Cardiac septum (tissue), 1 donor: ENCODE measurements at places on chromosomes 2 and 18.

- DNase-seq, result no peak
Observed at GRCh38 chr2:209619782-209620181, 151.8 kb upstream of the UNC80 start.

- peak; percentile 63 for DNase-seq
Observed at GRCh38 chr18:79779700-79780190, 18.0 kb upstream of the KCNG2 start.

DNA sequence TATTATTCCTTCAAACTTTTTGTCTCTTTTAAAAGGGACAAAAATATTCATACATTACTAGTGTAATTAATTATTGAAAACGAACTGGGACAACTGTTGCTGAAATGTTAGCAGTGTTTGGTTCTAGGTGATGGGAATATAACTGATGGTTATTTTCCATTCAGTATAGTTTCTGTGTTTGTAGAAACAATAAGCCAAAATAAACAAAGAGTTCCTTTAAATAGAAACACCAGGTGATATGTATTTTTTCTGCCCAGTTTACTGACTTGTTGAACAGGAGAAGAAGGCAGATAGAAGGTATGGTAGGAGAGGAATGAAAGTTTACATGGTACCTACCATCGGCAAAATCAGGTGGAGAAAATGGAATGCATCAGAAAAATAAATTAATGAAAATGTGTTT, 74.2 kb downstream of the LYPD6B start:
- no peak for DNase-seq

DNA sequence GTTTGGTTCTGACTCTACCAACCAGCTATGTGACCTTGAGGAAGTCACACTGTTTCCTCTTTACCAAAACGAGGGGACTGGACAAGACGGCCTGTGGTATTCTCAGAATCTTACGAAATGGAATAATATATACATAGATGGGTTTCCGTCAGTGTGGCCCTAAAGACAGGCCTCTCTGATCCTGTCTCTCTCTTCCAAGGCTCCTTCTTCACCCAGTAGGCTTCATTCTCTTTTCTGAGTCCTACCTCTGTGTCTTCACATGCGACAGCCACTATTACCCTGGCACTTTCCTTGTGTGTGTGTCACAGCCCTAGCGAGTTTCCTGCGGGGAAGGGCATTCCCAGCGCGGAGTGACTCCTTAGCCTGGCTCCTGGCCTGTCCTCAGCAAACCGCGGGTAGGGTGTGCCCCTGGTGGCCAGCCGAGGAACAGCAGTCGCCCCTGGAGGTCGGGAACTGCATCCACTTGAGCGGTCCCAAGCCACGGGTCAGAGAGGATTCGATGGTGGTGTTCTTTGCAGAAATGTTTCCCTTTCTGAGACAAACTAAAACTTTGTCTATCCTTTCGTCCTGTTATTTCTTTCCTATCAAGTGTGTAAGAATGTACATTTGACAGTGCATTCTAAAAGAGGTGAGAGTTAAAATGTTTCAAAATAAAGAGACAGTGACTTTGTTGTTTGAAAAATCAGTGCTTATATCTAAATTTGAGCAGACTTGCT, 63.3 kb downstream of the RAB31 start:
- peak; percentile 93 for DNase-seq

GRCh38 chr2:97722227-97722626, 8.9 kb downstream of the ZAP70 start:
- DNase-seq, result no peak

GRCh38 chr2:3268705-3269029, 109.0 kb downstream of the EIPR1 start:
- DNase-seq, result peak; percentile 67

DNA sequence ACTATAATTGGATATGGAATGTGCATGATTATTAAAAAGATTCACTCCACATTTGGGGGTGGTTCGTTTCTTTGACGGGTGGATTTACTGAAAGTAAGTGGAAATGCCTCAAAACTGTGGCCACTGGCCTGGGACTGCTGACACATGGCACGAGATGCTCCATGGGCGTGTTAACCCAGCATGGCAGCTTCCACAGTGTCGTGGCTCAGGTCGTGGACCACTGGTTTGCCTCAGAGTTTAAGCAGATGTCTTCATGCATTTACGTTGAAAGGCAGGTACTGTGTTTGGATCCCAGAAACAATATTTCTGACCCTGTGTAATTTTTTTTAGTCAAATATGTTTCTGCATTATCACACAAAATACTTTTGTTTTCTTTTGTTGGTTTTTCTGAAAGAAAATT, 242.0 kb downstream of the GBX2 start:
- no peak for DNase-seq
